ENCODE measurements at places on chromosomes 2 and 18.

DNA sequence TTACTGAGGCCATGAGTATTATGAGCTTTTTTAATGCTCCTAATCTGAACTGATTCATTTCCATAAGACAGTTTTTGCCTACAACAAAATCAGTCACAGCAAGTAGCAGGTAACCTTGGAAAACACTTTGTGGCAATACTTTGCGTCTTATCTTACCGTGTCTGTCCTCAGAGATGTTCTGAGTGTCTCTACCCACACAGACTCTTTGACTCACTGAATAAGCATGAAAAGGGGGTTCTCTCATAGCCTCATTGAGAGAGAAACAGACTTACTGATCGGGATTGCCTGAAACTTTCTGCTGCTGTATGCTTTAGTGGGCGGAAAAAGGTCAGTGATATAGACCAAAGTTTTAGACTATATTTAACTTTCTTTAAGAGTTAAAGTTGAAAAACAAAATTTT, 92.6 kb downstream of the MYL12B start:
- no peak for DNase-seq

GRCh38 chr2:146413086-146413610, 1431.7 kb upstream of the ACVR2A start:
- DNase-seq: no peak

DNA sequence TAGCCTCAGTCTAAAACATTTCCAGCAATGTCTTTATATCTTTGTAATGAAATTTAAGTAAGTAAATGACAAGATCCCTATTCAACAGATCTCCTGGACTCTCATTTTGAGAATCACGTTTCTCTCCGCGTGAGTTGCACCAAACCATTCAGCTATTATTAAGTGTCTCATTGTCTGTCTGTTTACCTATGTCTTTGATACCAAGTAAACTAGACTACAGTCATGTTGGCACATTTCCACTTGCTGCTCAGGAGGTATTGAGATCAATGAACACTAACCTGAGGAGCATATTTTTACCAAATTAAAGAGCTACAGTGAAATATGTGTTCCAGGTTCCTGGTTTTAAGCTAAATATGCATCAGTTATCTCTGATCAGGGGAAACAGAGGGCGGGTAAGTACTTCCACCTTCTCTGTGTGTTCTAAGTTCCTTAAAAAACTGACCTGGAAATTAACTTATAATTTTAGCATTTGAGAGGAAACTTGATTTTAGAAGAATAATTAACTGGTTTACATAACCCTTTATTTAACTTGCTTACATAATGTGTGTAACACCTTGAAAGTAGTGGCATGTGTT, 125.8 kb downstream of the OSBPL6 start:
- no peak for DNase-seq

GRCh38 chr2:66803726-66804125, 368.8 kb downstream of the MEIS1 start:
- no peak for DNase-seq

GRCh38 chr2:30237239-30237965, 6.1 kb downstream of the LBH start:
- DNase-seq: no peak

GRCh38 chr2:136058262-136058661, 59.7 kb downstream of the CXCR4 start:
- DNase-seq: no peak

- no peak for DNase-seq
These were observed 1.3 kb upstream of the ACKR3 start for GRCh38 chr2:236568068-236568921.

DNA sequence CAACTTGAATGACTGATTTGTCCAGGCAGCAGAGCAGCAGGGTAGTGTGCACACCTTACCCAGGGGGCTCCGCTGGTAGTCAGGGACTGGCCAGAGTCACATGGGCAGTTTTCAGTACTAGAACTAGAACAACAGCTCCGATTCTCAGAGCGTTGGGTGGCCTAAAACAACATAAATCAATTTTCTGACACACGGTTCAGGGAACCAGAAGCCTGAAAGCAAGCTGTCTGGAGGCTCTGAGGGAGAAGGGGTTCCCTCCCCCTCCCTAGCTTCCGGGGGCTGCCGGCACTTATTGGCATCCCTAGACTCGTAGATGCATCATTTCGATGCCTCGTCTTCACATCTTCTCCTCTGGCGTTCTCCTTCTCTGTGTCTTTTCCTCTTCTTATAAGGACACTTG, 13.4 kb upstream of the ITGB6 start:
- no peak for DNase-seq

- DNase-seq: no peak
These were observed 492.3 kb upstream of the ZEB2 start for GRCh38 chr2:145012214-145012670.

- no peak for DNase-seq
These were observed 3.0 kb upstream of the MARCHF4 start for GRCh38 chr2:216375286-216375685.

DNA sequence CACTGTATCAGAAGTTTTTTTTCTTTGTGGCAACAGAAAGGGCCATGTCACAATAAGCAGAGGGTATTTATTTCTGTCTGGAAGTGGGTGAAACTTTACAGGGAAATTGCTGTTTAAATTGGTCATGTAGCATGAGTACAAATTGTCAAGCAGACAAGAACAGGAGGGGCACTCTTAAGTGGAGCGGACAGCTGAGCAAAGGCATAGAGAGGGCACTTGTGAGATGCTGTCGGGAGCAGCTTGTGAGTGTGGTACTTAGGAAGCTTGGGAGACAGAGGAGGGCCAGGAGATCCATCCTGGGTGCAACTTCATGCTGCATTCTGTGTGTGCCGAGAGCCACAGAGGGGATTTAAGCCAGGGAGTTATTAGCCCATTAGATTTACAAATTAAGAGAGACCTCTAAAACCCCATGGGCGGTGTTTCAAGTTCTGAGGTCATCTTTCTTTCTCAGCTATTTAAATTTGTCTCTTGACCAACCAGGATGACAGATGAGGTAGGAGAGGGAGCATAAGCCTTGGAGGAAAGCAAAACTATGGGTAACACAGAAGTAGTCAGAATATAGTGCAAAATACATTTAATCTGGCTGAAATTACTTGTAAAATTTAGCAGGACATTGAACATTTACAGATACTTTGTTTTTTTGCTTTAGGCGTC, 30.4 kb downstream of the INPP4A start:
- DNase-seq: no peak

DNA sequence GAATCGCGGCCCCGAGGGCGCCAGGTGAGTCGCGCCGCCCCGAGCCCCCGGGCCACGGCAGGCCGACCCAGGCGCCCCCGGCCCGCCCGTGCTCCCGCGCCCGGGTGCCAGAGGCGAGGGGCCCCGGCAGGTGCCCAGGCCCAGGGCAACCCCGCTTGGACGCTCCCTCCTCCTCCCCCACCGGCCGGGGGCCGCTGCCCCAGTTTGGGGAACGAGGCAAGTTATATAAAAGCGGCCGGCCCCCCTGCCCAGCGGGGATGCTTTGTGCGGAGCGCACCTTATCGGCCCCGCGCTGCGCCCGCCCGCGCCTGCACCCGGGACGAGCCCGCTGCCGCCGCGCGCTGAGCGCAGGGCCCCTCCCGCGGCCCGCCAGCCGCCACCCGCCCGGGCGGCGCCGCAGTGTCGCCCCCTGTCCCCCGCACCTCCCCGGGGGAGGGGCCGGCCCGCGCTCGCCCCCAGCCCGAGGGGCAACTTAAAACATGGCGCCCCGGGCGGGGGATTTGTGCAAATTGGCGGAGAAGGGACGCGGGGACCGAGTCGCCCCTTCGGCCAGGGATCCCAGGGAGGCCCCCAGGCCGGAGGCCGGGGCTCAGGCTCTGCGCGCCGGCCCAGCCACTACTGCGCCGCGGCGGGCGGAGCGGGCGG, 639 bp downstream of the EPB41L3 start:
- no peak for DNase-seq

DNA sequence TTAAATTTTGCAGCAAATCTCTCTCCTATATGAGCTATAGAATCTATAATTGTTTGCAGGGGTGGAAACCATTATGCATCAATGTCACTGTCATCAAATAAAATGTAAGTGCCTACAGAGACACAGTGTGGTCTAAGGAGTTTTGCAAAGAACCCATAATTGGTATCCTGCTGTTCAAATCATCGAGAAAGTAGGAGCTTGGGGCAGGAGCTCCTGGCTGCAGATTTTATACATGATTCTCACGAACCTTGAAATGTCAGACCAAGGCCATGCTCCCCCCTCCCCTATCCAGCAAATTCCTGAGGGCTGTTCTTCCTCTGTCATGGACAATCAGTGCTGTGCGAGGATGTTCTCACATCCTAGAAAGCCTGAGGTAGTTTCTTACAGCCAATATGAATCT, 119.5 kb upstream of the CYRIA start:
- no peak for DNase-seq

GRCh38 chr2:201831469-201831868, 25.1 kb downstream of the CDK15 start:
- DNase-seq: no peak

DNA sequence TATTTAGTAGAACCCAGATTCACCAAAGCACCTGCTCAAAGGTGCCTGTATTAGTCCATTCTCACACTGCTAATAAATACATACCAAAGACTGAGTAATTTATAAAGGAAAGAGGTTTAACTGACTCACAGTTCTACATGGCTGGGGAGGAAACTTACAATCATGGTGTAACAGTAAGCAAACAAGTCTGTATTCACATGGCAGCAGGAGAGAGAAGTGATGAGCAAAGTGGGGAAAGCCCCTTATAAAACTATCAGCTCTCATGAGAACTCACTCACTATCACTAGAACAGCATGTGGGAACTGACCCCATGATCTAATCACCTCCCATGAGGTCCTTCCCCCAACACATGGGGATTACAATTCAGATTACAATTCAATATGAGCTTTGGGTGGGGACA, 28.0 kb upstream of the DDX18 start:
- no peak for DNase-seq

DNA sequence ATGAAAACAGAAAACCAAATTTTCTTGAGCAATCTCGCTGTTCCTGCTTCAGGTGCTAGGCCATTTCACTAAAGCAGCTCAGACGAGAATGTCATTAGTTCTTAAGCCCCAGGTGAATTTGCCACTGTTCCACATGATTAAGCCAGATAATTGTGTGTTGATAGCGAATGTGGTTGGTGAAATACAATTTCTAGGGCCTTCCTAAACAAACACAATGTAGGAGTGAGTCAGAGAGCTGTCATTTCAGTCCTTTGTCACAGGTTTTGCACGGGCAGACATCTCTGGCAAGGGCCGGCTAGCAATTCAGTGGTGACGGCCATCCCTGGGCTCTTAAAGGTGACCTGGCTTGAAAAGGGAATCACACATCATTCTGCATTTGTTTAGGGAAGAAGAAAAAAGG, 170.7 kb downstream of the TMEM182 start:
- DNase-seq: no peak

Measured in activated CD8-positive, alpha-beta memory T cell treated with anti-CD3 and anti-CD28 coated beads for 1 hour (primary cell).